ENCODE measurements at places on chromosomes 16 and 17.
A peak's percentile ranks its signal among the peaks of the same experiment; 100 is the strongest.

- no peak for DNase-seq
These were observed 3.7 kb downstream of the TNS4 start for GRCh38 chr17:40497695-40498094.

DNA sequence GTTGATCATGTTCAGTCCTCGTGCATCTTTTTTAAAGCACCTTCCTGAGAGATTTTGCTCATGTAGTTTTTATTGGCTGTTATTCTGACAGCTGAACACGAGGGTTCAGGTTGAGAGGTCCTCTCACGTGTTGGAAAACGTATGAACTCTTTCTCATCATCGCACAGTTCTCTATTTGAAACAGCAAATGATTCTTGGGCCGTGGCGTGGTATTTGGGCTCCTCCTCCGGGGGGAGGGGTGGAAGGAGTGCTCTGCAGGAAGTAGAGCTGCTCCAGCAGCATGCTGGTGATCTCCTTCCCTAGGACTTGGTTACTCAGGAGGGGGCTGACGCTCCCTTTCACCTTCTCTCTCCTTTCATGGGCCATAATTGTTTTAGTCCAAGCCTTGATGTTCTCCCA, 70.4 kb downstream of the KSR1 start:
- no peak for DNase-seq

DNA sequence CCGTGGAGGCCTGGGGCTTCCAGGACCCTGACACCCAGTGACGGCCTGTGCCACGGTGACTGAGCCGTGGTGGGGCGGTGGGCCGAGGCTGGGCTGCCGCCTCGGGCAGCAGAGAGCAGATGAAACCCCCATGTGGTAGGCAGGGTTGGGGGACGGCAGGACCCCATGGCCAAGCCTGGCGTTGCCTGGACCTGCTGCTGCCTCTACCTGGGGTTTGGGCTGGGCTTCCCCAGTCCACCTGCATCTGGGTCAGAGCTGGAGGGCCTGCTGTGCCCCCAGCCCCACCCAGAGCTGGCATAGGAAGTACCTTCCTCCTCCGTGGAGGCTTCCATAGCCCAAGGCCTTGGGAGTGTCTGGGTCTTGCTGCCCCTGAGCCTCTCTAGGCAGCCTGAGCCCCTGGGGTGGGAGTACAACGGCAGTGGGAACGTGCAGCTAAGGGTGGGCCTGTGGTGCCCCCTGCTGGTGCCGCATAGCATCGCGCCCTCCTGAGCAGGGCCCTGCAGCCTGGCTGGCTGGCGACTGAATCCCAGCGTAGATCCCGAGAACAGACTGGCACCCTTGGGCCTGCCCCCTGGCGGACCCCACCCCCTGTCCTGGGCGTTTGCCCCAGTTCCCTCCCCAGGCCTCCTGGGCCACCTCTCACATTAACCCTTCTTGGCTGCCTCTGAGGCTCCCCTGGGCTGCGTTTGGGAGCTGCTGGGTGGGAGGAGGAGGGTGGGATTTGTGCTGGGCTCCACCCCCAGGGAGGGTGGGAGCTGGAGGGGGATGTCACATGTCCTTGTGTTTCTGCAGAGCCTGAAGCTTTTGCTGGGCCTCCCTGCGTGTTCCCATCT, 12.6 kb upstream of the ATP6V0C start:
- peak; percentile 67 for DNase-seq

DNA sequence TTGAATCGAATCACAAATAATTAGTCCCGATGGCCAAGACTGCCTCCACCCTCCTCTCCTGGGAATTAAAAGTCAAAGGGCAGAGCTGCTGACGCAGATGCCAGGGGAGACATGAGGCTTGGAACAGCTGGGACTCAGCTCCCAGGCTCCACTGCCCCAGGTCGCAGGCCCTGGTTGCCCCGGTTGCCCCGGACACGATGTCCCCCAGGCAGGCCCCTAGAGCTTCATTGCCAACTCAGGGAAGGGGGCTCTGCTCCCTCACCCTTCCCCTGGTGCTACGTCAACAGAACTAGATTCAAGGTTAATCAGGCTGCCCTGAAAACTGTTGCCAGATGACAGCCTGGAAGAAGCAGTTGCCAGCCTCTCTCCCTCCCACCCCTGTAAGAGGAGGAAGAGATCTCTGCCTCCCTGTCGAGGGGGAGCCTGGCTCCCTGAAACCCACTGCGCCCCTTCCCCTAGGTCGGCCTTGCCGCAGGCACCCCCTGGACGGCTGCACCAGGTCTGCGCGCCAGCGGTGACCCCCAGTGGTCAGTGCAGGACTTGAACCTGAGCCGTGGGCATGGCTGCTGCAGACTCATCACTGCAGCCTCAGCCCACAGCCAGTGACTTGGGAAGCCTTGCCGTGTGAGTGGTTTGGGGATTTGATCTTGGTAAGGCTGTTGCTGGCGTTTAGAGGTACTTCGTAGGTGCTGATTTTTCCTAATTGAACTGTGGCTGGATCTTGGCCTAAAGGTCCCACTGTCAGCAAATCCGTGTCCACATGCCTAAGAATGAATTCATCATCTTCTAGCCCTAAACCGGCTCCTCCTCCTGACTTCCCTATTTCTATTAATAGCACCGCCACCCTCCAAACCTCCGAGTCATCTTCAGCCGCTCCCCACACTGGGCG, 84.1 kb upstream of the TOB1 start:
- DNase-seq, result no peak

DNA sequence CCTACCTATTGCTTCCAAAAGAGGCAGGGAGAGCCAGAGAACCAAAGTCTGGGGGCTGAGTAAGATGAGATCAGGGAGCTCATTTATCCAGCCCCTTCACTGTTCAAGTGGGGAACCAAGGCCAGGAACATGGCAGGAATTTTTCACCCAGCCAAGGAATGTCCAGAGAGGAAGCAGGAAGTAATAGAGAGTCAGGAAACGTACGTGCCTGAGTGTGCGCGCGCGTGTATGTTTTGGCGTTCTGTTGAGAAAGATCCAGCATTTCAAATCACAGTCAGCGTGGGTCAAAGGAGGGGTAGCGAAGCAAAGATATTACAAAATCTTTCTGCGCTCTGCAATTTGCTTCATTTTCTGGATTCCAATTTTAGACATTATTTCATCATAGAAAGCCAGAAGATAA, 41.9 kb upstream of the WSCD1 start:
- no peak for DNase-seq

DNA sequence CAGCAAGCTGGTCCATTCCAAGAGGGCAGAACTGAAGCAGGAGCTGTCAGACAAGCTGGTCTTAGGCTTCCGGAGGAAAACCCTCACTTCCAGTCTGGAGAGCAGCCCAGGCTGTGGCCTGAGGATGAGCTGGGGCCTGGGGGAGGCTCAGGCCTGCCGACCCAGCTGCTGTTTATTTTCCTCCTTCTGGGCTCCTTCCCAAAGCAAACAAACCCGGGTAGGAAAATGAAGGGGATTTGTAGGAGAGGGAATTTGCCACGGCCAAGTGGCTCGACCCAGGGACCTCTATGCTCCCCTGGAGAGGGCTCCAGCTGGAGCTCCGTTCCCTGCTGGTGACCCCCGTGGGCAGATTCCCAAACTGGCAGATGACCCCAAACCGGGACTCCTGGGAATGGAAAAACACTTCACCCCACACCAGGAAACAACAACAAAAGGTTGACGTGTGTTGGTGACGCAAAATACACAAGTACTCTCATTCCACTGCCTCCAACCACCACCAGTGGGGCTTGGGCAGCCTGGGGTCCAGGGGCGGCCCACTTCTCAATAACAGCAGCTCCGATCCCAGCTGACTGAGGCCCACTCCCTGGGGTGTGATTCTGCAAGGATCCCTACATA, 8.8 kb downstream of the JUP start:
- no peak for DNase-seq

DNA sequence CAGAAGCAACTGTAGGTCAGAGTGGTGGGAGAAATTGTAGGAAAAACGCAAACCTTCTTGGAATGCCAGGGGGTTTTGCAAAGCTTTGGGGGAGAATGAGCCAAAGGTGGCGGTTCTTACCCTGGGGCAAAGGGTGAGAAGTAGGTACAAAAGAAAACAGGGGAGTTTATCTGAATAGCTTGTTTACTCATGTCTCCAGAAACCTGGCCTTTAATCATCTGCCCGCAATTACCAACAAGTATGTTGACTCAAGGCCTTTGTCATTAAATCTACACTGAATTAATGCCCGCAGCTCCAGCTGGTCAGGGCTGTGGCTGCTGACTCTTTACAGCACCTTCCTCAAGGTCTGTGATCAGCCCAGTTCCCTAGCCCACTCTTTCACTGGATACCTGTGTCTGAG, 320.1 kb downstream of the CBLN1 start:
- no peak for DNase-seq
